Hematopoietic multipotent progenitor cell treated with erythropoietin and hydrocortisone succinate and interleukin-3 and kit ligand, for 6 days (in vitro differentiated cells): ENCODE measurements at places on chromosomes 7 and 10.

- DNase-seq = no peak
Measured at GRCh38 chr7:52119537-52119936, 802.9 kb upstream of the COBL start.

DNA sequence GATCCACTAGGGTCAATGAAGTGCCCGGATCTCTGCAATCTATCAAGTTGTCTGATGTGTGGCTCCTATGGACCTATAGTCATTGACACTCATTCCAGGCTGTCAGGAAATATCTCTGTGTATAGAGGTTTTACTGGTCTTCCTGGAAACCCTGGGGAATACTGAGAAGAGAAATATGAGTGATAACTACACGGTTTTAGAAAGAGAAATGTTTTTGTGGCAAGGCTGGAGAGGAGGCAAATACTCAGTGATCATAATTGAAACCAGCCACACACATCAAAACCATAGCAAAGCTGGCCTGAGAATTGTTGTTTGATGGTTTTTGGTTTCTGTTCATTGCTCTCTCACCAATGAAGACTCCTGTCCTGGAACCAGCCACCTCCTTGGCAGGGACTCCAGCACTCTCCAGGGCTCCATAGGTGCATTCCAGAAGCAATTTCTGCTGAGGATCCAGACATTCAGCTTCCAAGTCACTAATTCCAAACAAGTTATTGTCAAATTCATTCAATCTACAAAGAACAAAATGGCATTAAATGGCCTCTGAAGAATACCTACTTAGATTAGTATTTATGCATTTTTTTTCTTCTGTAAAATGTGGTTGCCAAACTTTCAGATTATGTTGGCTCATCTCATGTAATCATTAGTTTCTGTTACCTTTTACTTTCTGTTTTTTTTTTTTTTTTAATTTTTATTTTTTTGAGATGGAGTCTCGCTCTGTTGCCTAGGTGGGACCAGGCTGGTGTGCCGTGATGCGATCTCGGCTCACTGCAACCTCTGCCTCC lies 108.6 kb upstream of the ABI1 start:
- DNase-seq = no peak

DNA sequence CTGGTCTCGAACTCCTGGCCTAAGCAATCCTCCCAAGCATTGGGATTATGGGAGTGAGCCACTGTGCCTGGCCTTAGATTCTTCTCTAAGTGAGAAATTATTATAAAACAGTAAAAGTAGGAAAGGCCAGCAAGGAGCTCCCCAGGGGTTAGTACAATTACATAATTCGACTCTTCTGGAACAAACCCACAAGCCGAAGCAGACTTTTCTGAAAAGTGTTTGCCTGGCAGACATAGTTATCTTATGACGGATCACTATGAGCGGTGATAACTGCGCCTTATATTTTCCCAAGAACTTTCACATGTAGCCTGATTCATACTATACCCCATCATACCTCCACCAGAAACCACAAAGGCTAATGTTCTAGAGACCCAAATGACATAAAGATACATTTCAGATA lies 30.2 kb upstream of the SH3PXD2A start:
- no peak for DNase-seq

DNA sequence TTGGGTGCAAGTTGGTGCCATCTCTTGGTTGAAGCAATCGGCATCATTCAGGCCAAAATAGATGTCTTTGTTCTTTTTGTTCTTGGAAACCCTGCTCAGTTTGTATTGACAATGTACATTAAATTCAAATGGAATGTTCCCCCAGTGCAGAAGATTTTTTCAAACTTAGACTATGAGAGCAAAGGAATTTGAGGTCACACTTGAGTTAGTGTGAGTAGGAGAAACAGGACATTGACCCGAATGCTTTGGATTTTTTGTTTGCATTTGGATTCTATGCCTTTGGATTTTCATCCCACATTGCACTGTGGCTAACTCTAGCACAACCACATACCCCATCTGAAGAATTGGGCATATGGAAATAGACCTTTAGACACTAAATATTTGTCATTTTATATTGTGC lies 480.0 kb downstream of the GALNT17 start:
- DNase-seq = no peak

GRCh38 chr10:30827531-30828120 lies 198.1 kb upstream of the LYZL2 start:
- no peak for DNase-seq

DNA sequence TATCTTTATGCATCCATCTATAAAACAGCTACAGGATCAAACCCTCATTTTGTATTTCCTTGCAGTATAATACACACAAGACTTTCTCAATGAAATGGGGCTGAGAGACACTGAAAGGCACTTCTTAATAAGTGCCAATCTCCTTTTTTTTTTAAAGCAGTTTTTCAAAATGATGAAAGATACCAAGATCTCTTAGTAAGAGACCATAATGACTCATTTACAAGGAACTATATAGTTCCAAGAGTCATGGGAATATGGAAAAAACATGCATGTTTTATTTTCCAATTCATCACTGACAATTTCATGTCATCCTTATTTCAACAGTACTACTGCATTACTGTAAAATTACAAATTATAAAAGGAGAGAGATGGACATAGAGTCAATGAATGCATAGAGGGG lies 973.7 kb downstream of the GATA3 start:
- DNase-seq = no peak

GRCh38 chr10:74683067-74683466 lies 143.3 kb upstream of the KAT6B start:
- DNase-seq = no peak

- no peak for DNase-seq
Measured at GRCh38 chr10:123966896-123967231, 75.3 kb upstream of the CPXM2 start.

DNA sequence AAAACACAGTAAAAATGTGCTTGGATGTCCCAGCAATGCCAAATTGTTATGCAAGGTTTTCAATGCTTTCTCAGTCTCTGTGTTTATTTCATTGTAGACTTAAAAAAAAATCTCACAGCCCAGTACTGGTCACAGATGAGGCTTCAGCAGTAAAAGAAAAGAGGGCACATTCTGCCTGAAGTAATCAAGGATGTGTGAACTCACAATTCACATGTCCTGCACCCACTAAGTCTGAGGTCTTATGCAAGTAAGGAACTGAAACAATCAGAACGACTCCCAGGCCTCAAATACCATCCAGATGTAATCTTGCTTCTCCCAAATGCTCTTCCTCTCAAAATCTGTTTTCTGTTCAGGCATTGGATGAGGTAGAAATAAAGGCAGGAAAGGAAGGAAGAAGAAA lies 33.7 kb downstream of the ADRB1 start:
- DNase-seq = no peak

DNA sequence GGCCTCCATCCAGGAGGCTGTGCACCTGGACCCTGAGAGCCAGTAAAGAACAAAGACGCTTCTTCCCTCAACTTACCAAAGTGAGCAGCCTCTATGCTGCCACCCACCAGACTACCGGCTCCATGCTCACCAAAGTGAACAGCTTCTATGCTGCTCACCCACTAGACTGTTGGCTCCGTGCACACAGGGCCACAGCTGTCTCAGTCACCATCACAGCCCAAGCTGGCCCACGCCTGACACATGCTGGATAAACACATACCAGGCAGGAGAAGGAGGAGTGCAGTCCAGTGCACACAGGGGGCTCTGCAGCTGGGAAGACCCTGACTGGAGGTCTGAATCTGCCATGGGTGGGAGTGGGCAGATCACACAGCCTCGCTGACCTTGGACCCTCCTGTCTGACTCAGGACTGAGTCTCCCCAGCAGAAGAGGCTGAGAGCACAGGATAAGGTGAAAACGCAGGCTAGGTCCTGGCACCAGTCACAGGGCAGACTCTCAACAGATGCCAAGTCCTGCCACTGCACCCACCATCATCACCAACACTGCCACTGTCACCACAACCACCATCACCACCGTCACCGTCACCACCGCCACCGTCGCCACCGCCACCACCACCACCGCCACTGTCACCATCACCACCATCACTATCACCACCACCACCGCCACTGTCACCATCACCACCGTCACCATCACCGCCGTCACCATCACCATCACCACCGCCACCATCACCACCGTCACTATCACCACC lies 130.9 kb downstream of the MAD1L1 start:
- no peak for DNase-seq

GRCh38 chr7:144862612-144863319 lies 26.9 kb upstream of the TPK1 start:
- peak; percentile 58 for DNase-seq

GRCh38 chr10:93874309-93875031 lies 19.3 kb upstream of the SLC35G1 start:
- no peak for DNase-seq

GRCh38 chr7:83072576-83073517 lies 89.8 kb downstream of the PCLO start:
- no peak for DNase-seq

DNA sequence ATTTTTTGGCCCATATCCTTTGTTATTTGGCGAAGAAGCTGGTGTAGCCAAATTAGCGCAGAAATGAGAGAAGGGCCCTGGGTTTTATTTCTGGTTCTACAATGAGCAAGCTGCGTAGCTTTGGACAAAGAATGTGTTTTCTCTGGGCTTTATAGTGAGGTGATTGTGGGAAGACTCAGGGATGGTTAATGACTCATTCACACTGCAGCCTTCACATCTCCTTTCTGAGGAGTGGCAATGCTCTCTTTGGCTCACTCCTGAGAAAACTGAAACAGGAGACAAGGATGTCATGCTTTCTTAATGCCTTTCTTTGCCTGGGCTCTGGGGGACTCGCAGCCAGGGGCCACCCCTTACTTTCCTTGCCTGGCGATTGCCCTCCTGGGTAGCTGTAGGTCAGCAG lies 271.0 kb upstream of the PODXL start:
- DNase-seq = no peak

DNA sequence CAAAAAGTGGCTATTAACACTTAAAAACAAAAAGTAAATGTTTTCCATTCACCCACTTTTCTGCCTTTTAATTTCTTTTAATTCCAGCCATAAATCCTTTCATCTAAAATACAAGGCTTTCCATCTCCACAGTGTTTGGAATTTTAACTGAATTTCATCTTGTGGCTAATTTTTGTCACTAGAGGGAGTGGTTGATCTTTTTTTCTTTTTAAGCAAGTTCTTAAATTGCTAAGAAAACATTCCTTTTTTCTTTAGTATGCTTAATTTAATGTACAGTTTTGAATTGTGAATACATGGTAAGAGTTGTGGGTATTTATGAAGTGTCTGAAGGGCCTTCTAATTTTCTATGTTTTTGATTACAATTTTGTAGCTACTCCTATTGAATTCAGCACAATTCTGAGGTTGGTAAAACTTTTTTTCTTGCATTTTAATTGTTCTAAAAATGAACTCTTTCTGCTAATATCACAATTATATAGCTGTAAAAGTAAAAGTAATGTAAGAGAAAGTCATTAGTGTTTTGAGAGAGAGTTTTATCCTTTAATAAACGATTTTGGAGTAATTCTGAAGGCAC lies 54.9 kb upstream of the ANK3 start:
- peak; percentile 51 for DNase-seq

DNA sequence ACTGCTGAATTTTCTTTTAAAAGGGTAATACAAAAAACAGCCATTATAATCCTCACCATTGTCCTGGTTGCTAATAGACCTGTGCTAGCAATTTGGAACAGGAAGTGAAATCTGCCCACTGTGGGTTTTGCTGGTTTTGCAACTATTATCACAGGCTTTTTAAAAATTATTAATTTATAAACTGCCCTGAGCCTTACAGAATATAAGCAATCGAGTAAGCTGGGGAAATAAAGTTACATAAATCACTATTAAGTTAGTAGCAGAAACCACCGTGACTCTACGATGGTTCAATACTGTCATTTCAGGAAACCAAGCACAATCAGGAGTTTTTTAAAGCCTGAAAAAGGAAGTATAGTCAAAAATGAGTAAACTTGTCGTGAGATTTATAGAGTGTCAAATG lies 62.3 kb downstream of the TMEM26 start:
- DNase-seq = peak; percentile 5

DNA sequence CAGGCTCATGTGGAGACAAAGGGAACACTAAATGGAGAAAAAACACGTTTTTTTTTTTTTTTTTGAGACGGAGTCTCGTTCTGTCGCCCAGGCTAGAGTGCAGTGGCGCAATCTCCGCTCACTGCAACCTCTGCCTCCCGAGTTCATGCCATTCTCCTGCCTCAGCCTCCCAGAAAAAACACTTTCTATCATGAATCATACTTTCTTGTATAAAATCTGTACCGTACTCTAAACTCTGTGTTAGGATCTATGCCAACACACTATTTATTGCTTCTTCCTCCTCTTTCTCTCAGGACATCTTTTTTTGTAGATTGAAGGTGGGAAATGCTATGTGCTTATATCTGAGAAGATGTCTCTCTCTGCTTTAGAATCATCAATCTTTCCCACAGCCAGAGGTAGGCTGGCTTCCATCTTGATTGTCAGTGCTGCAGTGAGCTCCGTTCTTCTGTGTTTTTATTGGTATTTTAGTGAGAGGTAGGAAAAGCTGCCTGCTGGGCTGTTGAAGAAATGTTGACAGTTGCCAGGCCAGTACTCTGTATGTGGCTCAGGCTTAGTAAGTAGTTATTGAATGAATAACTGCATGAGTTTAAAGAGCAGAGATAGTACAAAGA lies 101.1 kb downstream of the GPR85 start:
- no peak for DNase-seq

- DNase-seq = no peak
Measured at GRCh38 chr7:135840591-135840990, 92.0 kb upstream of the FAM180A start.

DNA sequence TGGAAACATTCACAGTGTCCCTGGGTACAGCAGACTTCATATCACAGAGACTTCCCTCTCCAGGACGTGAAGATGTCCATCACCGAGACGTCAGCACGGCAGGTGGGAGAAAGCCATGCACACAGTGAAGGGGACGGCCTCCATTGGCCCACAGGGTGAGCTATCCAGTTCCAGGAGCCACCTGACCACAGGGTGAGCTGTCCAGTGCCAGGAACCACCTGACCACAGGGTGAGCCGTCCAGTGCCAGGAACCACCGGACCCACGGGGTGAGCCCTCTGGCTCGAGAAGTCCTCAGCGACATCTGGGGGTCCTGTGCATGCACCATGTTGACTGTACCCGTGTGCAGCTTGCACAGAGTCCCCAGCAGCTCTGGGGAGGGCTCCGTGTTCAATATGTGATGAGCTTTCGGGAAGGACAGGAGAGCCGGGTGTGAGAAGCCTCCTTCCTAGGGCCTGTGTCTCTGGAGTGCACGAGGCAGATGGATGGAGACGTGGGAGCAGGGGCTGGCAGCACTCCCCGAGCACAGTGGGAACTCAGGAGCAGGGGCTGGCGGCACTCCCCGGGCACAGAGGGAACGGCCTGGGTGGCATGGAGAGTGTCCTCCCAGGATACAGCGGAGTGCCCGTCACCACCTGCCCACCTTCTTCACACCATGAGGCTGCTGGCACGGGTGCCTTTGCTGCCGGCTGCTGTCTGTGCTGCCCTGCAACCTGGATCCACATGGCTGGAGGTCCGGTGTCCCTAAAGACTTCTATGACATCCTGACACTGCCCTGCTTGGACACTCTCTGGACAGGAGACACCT lies 616.2 kb downstream of the DNAJB6 start:
- no peak for DNase-seq

- no peak for DNase-seq
Measured at GRCh38 chr10:50866317-50866716, 19.1 kb downstream of the A1CF start.
